ENCODE measurements at places on chromosomes 13 and 19.

GRCh38 chr19:45271735-45272108 lies 20.7 kb downstream of the MARK4 start:
- no peak for DNase-seq

DNA sequence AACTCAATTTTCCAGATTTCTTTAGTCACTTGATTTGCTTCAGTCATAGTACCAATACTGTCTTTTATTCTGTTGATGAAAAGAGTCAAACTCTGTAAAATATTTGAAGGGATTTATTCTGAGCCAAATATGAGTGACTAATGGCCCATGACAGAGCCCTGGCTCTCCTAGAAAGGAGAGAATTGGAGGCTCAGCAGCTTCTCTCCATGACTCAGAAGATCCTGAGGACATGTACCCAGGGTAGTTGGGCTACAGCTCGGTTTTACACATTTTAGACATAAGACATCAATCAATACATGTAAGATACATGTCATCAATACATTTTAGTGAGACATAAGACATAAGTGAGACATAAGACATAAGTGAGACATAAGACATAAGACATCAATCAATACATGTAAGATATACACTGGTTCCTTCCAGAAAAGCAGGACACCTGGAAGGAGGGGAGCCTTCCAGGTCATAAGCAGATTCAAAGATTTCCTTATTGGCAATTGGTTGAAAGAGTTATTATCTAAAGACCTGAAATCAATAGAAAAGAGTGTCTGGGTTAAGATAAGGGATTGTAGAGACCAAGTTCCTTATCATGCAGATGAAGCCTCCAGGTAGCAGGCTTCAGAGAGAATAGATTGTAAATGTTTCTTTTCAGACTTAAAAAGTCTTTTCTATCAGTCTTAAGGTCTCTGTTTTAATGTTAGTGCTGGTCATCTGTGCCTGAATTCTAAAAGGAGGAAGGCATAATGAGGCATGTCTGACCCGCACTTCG lies 179.8 kb upstream of the RFC3 start:
- DNase-seq = peak; percentile 76

DNA sequence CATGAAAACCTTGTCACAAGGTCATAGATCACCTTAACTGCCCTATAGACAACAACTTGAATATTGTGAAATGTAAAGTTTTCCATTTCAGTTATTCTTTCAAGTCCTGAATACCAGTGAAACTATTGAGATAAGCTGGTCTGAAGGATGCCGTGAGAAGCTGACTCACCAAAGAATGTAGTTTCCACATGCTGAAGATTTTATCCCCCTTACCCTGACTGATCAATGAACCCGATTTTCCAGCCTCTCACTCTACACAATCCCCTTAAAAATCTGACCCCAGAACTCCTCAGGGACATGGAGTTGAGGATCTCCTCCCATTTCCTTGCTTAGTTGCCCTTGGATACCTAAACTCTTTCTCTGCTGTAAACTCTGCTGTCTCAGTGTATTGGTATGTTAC lies 67.5 kb downstream of the POSTN start:
- peak; percentile 98 for DNase-seq

GRCh38 chr13:26067601-26068000 lies 15.8 kb upstream of the SHISA2 start:
- no peak for DNase-seq
